ENCODE measurements at places on chromosomes 13 and 19.

DNA sequence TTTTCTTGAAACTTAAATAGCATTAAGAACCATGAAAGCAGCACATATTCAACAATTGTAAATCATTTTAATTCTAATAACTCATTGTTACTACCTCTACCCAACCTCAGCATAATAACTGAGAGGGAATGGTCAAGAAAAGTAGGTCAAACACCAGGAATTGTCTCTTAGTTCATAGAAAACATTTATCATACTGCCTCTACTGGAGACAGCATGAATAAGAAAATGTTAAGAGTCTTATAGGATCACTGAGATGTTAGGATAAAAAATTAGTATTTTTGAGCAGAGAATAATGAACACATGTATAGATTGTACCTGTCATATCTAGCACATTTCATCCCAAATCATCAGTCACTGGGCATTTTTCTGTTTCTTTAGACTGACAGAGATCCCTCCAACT is 515.3 kb downstream of the PCDH9 start:
- no peaks in the 10 kb centered on the region for H3K36me3 ChIP-seq
- H3K4me1 ChIP-seq: no peaks in the 10 kb centered on the region
- H3K27ac ChIP-seq: no peak overlapping the region
- no peaks in the 10 kb centered on the region for H3K27me3 ChIP-seq

GRCh38 chr19:1248786-1249297 is 459 bp downstream of the MIDN start:
- H3K27me3 ChIP-seq: no peaks in the 10 kb centered on the region
- no peak for DNase-seq
- H3K36me3 ChIP-seq: peaks cover 7% of the 10 kb centered on the region
- H3K27ac ChIP-seq: peak overlapping the region; percentile 99
- H3K4me1 ChIP-seq: no peaks in the 10 kb centered on the region

DNA sequence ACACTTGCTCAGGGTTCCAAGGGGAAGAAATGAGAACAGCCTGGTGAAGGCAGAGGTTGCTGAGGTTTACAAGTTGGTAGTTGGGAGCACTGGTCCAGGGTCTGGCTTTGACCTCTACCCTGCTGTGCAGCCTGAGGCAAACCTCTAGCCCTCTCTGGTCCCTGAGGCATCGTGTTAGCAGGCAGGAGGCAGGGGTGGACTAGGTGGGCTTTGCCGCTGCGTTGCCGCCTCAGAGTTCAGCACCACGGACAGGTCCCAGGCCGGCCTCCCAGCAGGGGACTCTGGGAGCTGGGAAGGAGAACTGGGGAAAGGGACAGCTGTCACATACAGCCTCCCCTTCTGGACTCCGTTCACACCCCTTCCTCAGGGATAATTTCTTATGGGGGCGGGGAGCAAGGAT is 3.1 kb downstream of the NCAN start:
- peak; percentile 83 for DNase-seq
- no peaks in the 10 kb centered on the region for H3K36me3 ChIP-seq
- H3K4me3 ChIP-seq: no peak overlapping the region
- no peak overlapping the region for H3K27ac ChIP-seq
- peaks cover 10% of the 10 kb centered on the region for H3K27me3 ChIP-seq

- H3K27ac ChIP-seq: no peak overlapping the region
- H3K27me3 ChIP-seq: no peaks in the 10 kb centered on the region
- H3K36me3 ChIP-seq: no peaks in the 10 kb centered on the region
- H3K4me1 ChIP-seq: no peaks in the 10 kb centered on the region
- no peak for DNase-seq
Measured at GRCh38 chr13:108365255-108365654, 95.7 kb downstream of the TNFSF13B start.

DNA sequence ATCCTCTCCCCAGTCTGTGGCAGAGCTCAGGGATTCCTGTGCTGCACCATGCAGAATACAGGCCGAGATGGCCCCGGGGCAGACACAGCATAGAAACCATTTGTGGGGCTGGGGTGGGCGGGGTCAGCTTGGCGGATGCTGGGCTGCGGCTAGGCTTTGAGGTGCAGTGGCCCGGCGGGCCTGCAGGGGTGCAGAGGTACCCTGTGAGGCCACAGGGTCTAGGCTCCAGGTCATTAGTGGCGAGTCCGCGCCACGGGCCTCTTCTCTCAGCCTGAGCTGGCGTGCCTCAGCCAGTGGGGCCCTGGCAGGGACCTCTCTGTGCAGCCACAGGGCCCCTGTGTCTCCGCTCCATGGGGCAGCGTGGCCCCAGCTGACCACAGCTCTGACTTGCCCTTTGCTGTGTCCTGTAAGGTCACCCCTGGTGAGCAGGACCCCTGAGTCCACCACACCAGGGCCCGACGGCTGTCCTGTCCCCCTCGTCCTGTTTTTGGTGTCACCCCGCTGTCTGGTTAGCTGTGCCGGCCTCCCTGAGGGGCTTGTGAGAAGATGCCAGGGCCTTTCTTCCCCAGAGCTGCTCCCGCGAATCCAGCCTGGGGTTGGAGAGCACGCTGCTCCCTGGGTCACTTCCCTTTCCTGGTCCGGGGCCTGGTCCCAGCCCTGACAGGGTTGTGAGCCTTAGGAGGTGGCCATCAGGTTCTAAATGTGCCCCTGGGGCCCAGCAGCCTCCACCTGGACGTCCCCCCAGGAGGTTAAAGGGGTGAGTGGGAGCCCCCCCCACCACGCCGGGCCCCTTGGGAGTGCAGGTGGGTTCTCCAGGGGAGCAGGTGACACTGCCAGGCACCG is 12.1 kb downstream of the KDM4B start:
- no peak overlapping the region for H3K4me3 ChIP-seq
- no peak overlapping the region for H3K27ac ChIP-seq
- H3K4me1 ChIP-seq: no peaks in the 10 kb centered on the region
- H3K27me3 ChIP-seq: no peaks in the 10 kb centered on the region

DNA sequence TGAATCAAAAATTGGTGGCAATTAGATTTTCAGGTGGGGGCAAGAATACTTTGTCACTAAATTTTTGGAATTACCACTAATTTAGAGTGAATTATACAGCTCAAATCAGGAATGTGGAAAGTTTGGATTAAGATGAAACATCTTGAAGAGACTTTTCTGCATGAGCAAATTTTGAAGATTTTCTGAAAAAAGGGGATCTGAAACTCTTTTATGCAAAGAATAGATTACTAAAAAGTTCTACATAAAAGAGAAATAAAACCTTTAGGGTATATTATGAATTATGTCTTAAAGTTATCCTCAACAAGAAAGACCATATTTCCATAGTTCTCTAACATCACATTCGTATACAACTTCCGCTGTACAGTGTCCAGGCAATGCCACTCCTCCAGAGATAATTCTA is 36.7 kb downstream of the ZNF93 start:
- no peak overlapping the region for H3K27ac ChIP-seq
- H3K27me3 ChIP-seq: no peaks in the 10 kb centered on the region
- no peak overlapping the region for H3K4me3 ChIP-seq
- no peaks in the 10 kb centered on the region for H3K4me1 ChIP-seq
- no peak for DNase-seq
- H3K36me3 ChIP-seq: peaks cover 5% of the 10 kb centered on the region

- DNase-seq: no peak
- H3K27ac ChIP-seq: no peak overlapping the region
- no peaks in the 10 kb centered on the region for H3K36me3 ChIP-seq
- H3K4me3 ChIP-seq: no peak overlapping the region
- no peaks in the 10 kb centered on the region for H3K27me3 ChIP-seq
- no peaks in the 10 kb centered on the region for H3K4me1 ChIP-seq
Measured at GRCh38 chr13:41137951-41138350, 5.3 kb upstream of the KBTBD6 start.
